ENCODE measurements at places on chromosomes 1 and 21.
A peak's percentile ranks its signal among the peaks of the same experiment; 100 is the strongest.

DNA sequence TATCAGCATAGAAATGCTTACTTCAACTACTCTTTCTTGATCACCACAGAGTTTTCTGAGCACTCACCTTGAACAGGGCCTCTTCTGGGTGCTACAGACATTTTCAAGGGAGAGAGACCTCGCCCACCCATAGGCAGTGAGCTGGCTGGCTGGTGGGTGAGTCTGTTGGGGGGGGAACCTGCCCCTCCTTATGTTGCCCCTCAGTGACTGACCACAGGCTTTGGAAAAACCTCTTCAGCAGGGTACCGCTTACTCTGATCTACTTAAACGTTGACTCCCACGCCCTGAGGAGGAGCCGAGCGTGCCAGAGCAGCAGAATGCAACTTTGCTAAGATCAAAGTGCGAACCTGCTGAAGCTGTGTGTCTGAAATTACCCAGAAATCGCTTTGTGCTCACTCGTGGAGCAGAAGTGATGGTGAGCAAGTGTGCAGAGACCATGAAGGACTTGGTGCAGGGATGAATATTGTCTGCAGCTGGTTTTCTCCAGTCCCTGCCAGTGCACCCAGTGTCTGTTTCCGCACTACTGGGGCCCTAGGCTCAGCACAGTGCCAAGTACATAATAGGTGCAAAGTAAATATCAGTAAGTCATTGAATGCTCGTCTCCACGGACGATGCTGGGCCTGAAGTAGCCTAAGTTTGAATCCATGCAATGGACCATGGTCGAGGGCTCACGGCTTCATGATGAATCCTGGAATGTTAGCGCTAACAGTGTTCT lies 158.7 kb upstream of the IRF2BP2 start:
- no peak for DNase-seq

DNA sequence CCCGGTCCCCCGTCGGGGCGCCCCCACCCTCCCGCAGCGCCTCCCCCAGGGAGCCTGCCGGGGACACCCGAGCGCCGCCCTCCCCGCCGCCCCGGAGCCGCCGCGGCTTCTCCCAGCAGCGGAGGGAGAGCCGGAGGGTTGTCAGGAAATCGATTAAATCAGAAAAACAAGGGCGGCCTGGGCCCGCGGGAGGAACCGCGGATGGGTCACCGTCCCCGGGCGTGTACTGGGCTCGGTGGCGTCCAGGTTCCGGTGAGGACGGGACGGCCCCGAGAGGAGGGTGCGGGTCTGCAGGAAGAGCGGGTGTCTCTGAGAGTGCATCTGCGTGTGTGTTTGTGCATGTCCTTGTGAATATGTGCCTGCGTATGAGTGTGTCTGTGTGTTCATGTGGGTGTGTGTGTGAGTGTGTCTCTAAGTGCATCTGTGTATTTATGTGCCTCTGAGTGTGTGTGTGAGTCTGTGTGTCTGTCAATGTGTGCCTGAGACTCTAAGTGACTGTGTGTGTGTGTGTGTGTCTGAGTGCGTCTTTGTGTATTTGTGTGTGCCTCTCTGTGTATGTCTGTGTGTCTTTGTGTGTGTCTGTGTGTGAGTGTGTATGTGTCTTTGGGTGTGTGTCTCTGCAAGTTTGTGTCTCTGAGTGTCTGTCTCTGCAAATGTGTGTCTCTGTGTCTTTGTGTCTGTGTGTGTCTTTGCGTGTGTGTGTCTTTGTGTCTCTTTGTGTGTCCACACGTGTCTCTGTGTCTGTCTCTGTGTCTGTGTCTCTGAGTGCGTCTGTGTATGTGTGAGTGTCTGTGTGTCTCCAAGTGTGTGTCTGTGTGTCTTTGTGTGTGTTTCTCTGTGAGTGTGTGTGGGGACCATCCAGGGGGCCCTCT lies 1.1 kb downstream of the SPSB1 start:
- DNase-seq = peak; percentile 59

GRCh38 chr1:78234496-78234895 lies 188.7 kb downstream of the GIPC2 start:
- DNase-seq = no peak

GRCh38 chr21:17506951-17507350 lies 5.9 kb upstream of the CXADR start:
- DNase-seq = no peak

GRCh38 chr1:220698607-220699016 lies 8.4 kb downstream of the C1orf115 start:
- DNase-seq = no peak

DNA sequence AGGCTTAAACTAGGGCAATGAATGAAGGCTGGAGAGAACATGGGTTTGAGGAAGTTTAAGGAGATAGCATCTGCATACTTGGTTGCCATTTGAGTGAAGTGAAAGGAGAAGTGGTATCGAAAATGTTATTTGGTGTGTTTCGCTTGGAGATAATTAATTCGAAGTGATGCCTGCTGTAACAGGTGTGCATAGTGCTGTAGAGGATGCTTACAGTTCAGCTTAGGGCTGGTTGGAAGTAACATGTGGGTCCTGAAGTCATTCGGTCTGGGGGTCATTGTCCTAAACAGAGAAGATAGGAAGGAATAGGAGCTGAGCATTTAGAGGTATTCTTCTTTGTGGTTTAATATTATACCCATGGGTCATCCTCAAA lies 301 bp upstream of the NUDT17 start:
- no peak for DNase-seq

DNA sequence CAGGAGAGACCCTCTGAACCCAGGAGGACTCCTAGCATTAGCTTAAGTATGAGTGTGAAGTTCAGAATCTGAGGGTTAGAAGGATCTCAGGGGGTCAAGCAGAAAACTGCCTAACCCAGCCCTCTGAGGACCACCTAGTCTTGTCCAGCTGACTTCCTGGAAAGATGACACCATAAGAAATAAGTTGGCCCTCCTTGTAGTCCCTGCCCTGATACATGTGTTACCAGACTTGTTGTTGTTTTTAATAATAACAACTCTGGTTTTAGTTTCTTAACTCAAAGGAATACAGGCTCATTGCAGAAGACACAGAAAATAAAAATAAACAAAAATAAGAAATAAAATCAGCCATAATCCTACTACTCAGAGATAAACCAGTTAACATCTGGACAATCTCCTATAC lies 21.8 kb upstream of the SARS1 start:
- DNase-seq = no peak

DNA sequence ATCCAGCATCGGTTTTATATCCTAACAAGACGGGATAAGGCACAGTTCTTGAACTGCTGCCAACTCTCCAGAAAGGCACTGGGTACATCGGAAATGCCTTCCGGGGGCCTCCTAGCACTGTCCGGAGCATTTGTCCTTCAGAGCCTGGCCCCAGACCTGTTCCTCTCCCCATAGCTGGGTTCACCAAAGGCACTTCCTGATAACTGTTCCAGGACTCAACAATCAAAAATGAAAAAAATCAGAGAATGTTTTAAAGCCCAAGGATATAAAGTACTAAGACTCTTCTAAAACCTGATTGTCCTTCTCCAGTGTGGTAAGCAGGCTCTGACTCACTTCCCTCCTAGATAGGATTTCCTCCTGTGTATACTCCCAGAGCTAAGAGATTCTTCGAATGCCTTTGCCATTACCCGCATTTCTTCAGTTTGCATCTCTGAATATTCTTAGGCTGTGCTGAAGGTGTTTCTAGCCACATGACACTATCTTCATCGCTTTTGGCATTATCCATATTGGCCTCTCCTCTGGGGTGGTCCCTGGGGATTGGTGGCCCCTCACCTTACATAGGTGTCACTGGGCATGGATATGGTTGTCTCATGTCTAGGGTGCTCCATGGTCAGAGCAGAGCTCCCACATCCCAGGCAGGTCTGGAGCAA lies 112.9 kb downstream of the ZBTB18 start:
- DNase-seq = peak; percentile 99

- DNase-seq = no peak
Measured at GRCh38 chr21:45898781-45899180, 82.8 kb upstream of the COL6A1 start.

- DNase-seq = peak; percentile 23
Measured at GRCh38 chr1:235326719-235327558, 1.0 kb downstream of the ARID4B start.

DNA sequence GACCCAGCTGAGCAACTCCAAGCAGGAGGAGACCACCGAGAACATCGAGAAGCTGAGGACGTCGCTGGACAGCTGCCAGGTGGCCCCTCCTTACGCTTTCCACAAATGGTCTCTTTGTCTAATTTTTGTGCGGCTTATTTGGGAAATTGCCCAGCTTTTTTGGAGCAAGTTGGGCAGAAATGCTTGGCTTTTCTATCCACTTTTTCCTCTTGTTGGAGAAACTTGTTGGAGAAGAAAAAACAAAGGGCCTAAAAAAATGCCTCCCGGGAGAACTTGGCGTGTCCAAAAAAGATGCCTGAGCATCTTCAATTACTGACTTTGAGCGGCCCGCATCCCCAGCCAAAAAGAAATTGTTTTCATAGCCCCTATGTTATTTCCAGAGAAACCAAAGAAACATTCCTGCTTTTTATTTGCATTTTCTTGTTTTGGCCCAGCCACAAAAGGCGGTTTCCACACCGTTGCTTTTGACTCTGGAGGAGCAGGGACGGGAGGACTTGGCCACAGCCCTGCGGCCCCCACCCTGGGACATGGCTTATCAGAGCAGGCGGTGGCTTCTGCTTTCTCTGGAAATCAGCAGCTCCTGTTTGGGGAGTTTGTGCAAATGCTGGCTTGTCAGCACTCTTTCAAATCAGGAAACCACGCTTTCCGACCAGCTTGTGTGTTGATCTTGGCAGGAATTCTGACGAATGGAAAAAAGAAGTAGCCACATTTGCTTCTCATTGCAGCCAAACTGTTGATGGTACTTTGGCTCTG lies 81.2 kb upstream of the EFHD2 start:
- DNase-seq = peak; percentile 79

DNA sequence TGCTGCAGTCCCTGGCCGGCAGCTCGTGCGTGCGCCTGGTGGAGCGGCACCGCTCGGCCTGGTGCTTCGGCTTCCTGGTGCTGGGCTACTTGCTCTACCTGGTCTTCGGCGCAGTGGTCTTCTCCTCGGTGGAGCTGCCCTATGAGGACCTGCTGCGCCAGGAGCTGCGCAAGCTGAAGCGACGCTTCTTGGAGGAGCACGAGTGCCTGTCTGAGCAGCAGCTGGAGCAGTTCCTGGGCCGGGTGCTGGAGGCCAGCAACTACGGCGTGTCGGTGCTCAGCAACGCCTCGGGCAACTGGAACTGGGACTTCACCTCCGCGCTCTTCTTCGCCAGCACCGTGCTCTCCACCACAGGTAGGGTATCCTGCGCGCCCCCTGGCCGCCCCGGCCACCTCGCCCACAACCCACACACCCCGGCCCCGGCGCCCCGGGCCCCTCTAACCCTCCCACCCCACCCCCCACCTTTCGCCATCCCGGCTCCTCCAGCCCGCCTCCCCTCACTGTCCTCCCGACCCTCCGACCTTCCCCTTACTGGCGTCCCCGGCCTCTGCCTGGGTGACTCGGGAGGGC lies 352 bp downstream of the KCNK1 start:
- DNase-seq = peak; percentile 68

DNA sequence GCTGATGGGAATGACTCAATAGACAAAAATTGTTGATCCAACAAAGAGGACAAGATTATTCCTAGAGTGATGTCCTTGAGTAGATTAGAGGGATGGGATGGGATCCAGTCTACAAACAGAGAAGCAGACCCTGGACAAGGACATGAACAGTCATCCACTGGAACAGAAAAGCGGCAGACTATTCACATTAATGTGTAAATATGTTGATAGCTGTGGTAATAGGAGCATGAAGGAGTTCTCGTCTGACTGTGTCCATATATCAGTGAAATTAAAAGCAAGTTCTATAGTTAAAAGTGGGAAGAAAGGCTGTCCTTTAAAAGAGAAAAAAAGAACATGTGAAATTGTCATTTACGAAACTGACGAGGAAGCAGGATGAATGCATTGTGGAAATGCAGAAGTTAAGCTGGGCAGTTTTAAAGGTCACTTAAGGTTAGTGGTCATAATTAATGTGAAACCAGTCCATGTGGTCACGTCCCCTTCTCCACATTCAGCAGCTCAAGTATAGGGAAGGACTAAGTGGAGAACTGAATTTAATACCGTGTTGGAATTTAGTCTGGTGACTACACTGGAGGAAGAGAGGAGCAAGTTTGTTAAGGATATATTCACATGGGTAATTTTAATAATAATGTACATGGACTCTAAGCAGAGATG lies 62.1 kb downstream of the PIK3R3 start:
- no peak for DNase-seq

DNA sequence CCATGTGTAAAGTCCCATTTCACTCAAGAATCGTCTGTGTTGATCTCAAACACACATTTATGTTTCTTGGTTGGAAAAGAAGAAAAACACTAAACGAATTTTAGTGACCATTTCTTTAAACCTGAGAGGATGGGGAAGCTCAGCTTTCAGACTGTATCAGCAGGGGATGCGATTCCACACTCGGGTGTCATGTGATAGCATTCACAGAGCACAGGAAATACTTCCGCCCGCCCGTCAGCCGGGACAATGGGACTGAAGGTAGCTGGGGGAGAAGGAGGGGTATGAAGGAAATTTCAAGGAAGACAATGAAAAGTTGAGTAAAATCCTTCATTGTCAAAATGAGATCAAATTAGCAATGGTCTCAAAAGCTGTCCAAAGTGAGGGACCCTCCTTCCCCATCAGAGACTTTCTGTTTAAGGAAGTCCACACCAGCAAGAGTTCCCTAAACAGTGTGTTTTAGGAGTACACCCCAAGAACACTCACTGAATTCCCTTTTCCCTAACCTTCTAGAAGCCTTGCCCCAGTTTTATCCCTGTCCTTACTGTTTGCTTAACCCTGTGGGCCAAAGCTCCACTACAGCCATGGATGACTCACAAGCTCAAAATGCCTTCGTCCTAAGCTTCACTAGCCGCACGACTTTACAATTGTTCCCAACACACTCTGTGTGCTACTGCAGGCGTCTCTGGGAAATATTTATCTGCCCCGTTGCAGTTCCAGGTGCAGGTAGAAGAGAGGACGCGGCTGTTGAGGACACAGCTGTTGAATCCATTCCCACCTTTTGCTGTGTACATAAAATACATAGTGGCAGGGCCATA lies 51.4 kb upstream of the SIM2 start:
- peak; percentile 81 for DNase-seq

DNA sequence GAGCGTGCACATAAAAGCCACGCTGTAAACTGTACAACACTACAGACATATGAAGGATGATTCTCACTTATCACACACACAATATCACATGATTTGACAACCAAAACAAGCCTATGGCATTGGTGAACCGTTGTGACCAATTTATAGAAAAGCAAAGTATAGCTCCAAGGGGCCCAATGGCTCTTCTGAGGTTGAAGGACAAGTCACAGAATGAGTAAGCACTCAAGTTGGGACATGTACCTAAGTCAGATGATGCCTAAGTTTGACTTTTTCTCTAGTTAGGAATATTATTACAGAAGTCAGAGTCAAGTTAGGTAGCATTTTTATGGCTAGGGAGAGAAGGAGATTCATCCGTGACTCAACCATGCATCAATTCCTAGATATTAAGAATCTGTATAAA lies 45.7 kb downstream of the PLPP3 start:
- no peak for DNase-seq

Data from iris pigment epithelial cell (primary cell).